Germinal center (tissue), 1 donor: ENCODE measurements at places on chromosomes 7 and 10.

GRCh38 chr10:98261436-98262277 is 6.3 kb downstream of the LOXL4 start:
- no peak for DNase-seq

DNA sequence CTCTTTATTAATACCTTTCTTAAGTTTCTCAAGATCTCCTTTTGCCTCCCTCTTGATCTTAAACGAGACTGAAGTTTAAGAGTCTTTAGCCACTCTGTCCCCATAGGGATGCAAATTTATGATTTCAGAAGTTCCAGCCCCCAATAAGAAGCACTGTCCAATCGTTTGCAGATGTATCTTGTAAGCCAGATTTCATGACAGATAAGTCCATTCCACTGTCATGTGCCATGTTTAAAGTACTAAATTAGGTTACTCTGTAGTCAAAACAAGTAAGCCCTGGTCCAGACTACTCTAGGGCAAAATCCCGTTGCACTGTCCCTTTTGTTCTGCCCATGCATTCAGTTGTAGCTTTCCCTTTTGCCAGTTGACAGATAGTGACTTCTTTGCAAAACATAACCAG is 157.2 kb upstream of the KAT6B start:
- no peak for DNase-seq

DNA sequence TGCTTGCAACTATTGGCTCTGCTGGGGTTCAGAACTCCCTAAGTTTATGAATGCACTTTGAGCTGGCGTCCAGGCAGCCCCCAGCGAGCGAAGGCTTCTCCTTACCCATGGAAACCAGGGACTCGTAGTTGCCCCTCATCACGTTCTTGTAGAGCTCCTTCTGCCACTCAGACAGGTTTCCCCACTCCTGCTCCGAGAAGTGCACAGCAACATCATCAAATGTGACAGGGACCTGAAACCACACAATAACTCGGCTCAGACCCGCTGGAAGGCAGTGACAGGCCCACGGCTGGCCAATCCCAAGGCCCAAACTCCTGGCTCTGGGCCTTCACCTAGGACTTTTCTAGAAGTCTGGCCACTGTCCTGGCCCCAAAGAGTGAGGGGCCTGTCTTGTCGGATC is 6.9 kb downstream of the ZNF777 start:
- no peak for DNase-seq

GRCh38 chr7:28069807-28070206 is 110.8 kb downstream of the JAZF1 start:
- DNase-seq, result no peak

DNA sequence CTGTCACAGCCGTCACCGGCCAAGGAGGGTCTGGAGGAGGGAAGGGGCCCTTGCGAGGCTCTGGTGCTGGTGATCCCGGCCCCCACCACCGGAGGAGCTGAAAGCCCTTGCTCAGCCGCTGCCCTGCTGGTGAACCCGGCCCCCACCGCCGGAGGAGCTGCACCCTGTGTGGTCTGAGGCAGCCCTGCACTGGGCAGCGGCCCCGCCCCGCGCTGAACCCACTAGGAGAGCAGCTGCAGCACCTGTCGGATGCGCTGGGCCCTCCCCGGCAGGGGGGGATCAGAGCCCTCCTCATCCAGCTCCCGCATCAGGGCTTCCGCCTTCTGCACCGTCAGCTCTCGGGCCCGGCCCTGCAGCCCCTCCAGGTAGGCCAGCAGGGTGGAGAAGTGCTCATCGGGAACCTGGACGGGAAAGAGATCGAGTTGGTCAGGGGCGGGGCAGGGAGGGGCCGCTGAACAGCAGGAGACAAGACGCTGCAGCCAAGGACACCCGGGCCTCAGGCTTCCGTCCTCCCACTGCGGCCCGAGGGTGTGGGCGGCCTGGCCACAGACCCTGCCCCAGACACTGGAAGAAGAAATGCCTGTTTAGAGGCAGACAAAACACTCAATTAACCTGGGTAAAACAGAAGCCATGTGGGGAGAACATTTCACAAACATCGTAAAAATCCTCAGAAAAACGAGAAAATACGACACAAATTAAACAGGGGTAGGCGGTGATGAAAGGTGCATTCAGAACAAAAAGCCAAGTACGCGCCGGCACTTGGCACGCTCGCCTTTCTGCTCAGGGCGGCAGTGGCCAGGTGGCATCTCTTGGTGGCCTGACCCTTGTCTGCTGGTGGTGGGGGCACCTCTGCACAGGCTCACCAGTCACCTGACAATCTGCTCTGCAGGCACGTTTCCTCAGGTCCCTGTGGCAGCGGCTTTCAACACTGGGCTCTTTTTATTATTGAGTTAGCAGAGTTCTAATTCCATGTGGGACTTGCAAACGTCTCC is 14.7 kb downstream of the CYP2W1 start:
- no peak for DNase-seq

- no peak for DNase-seq
These were observed 569.5 kb downstream of the TYW1 start for GRCh38 chr7:67566101-67566500.

DNA sequence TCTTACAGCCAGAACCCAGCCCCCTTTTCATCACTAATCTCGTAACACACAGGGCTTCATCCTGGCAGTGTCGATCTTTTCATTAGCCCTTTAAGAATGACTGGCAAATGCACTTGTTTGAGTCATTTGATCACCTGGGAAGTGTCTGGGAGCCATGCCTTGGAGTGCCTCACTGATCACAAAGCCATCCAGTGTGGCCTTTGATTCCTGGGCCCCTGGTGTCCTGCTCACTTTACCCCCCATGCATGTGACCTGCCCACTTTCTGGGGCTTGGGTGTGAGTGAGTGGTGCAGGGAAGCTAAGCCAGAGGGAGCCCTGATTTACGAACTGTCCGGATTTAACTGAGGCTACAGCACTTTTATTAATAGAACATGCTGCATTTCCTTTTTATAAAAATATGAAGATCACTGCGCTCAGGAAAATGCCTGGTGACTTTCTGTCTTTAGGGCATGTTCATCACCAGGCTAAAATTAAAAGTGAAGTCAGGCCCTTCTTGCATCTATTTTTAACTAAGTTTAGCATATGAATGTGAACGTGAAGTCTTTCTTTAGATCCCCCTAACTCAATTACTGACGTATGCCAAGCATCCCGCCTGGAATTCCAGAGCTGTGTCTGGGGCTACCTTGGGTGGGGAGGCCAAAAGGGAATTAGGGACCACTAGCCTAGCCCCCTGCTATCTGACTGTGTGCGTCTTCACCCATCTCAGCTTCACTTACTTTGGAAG is 23.6 kb downstream of the RBM20 start:
- no peak for DNase-seq

DNA sequence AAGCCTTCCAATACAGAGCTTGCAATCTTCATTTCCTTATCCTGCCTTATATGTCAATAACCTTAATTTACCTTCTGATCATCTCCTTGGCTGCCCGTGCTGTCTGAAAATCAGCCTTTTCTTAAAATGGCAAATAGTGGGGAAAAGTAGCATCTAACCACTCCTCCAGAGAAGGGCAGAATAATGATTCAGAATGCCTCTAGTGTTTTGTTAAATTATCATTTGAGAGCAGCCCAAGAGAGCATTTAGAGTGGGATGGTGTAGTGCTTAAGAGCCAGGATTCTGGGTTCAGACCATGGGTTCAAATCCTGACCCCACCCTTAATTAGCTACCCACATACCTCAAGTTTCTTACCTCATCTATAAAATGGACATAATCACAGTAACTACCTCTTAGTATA is 4.6 kb upstream of the TMEM139 start:
- DNase-seq, result no peak

DNA sequence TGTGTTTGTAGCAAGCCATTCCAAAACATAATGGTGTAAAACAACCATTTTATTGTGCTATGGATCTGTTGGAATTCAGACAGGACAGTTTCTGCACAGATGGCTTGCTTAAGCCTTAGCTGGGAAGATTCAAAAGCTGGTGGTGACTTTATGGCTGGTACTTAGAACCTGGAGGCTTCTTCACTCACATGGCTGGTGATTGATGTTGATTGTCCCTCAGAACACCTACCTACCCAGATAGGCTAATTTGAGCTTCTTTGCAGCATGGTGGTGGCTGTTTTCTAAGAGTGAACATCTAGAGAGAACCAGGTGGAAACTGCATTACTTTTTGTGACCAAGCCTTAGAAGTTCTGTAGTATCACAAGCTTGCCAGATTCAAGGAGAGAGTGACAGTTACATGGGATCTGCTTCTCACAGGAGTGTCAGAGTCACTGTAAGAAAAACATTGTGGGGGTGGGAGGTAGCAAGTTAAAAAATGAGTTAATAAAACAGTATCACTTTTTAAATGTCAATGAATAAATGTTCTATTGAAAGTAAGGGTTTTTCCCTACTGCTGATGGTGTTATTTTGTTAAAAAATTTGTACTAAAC is 7.1 kb downstream of the R3HCC1L start:
- DNase-seq, result no peak

DNA sequence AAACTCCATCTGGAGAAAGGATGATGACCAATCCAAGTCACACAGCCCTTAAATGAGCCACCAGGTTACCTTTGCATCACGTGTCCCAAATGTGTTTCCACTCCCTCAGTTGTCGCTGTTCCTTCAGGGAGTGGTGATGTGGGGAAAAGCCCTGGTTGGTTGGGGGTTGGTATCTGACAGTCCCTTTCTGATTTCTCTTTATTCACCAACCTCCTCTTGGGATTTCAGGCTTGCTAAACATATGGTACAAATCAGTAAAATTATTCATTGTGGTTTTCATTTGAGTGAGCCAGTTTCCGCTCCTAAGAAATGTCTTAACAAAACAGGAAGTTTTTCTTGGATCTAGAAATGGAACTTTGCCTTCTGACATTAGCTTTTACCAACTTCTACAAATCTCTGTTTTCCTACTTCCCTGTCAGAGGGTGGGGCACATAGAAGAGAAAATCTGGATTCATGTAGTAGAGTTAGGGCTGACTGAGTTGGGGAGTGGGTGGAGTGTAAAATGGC is 40.0 kb upstream of the KMT2E start:
- no peak for DNase-seq

GRCh38 chr10:101716891-101717659 is 22.1 kb upstream of the FBXW4 start:
- no peak for DNase-seq

- no peak for DNase-seq
These were observed 1211.6 kb upstream of the LRRN3 start for GRCh38 chr7:109879287-109879828.

DNA sequence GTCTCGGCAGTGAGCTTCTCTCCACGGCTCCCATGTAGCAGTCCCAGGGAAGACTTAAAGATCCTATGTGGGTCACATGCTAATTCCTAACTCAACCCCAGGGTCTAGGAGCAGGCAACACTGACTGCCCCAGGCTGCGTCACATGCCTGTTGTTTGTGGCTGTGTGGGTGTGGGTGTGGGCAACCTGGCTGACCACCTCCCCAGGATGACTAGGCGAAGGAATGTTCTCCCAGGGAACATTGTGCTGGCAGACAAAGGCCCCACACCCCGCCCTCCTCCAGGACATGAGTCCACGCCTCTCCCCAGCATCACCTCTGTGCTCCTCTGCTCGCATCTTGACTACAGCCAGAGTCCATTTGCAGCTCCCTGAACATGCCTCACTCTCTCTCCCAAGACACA is 30.3 kb downstream of the SLC29A3 start:
- no peak for DNase-seq

- DNase-seq, result peak; percentile 98
These were observed at the start of gene YKT6 for GRCh38 chr7:44200699-44201461. YKT6 (plus strand) TSS chr7:44200978; CDS start chr7:44201136, 158 bp downstream.

GRCh38 chr7:41880107-41880506 is 177.2 kb upstream of the INHBA start:
- no peak for DNase-seq

DNA sequence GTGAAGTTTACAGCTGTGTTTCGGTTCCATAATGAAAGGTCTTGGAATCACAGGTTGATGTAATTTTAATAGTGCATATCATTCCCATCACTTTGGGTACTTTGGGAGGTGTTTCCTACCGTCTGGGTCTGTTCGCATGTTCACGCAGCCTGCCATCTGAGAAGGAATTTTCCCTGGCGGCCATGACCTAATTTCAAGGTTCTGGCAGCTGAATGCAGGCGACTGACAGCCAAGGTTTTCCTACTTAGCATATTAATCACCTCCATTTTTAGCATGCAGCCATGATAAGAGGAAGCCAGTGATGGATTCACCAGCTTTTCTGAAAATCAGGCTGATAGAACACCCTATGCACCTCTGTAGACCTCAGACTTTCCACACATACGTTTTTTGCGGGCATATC is 319.1 kb upstream of the TMEM229A start:
- DNase-seq, result no peak

DNA sequence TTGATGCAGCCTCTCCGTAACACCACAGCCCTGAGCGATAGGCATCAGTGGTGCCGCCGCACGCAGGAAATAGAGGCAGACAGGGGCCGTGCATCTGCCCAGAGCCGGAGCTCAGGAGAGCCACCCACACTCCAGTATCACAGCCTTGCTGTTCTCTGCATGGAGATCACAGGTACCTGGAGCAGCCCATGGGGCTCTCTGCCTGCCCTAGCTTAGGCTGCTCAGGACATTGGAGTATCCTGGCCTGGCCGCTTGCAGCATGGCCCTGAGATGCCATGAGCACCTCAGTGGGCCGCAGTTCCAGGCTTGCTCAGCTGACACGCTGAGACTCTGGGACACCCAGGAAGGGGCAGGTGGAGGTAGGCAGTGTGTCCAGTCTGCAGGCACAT is 47.0 kb downstream of the ELFN1 start:
- DNase-seq, result no peak

GRCh38 chr7:70143075-70144044 is 545.1 kb downstream of the AUTS2 start:
- no peak for DNase-seq

DNA sequence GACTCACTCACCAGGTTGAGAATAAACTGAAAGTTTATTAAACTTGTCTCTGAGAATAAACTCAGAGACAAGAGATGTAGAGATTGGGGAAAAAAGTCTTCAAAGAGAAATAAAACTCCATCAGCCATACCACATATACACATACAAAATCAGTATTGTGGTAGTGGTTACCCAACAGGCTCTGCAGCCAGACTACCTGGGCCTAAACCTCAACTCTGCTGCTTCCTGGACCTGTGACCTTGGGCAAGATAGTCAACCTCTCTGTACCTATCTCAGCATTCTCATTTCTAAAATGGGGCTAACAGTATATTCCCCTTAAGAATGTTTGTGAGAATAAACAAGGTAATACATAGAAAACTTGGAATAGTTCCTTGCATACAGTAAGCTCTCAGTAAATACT is 15.3 kb downstream of the TPK1 start:
- no peak for DNase-seq

DNA sequence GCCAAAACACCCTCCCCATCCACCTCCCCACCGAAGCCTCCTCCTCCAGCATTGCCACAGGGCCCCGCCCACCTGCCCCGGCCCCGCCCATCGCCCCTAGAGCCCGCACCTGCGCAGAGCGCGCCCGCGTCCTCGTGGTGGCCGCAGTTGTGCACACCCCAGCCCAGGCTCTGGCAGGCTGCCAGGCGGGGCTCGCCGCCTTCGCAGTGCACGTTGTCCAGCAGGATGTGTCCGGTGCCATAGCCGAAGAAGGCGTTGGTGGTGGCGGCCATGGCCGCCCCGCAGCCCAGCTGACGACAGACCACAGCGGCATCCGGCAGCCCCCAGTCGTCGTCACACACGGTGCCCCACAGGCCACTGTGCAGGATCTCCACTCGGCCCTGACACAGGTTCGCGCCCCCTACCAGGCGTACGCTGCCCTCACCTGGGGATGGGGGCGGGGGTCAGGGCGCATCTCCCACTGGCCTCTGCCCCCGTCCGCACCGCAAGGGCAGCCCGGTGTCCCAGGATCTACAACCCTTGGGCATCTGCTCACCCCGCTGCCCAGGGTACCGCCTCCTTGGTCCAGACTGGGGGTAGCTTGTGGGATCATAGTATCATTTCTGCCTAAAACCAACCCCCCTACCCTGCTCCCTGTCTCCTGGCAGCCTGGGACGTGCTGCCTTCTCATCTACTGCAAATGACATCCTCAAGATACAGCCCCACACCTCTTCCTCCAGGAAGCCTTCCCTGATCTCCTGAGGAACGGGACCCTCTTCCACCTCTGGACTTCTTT is 11.9 kb downstream of the SSC4D start:
- peak; percentile 88 for DNase-seq
